ELF-1 (cell line): ENCODE measurements at places on chromosomes 1 and 21.

- no peak for DNase-seq
Measured at GRCh38 chr21:22277341-22277740, 1279.1 kb downstream of the NCAM2 start.

DNA sequence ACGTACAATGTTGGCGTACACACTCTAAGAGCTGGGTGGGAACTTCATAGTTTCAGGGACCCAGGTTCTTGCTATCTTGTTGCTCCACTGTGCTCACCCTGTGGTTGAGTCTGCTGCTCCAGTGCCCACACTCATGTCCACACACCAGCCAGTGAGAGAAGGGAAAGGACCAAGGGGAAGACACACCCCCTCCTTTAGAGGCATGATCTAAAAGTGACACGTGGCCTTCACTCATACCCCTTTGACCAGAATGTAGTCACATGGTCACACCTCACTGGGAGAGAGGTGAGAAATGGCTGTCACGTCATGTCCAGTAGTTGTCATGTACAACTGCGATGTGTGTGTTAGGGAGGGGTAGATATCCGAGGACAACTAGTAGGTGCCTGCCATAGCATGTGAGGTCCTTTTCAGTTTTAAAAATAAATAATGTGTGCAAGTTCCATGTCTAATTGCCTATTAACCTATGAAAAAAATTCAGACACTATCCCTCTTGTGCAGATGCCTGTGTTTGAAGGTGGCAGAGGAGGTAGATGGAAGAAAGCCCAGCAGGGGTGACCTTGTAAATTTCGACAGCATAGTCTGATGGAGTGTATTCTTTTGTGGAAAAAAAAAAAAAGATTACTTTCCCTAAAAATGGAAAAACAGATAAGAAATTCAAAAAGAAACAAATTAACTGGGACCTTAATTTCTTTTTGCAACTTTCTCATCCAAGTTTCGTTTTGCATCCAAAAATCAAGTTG is 149.6 kb downstream of the C1orf21 start:
- no peak for DNase-seq

- DNase-seq: no peak
Measured at GRCh38 chr1:230696722-230697437, 17.0 kb downstream of the AGT start.

- DNase-seq: no peak
Measured at GRCh38 chr1:149979972-149980540, 30.5 kb downstream of the OTUD7B start.

DNA sequence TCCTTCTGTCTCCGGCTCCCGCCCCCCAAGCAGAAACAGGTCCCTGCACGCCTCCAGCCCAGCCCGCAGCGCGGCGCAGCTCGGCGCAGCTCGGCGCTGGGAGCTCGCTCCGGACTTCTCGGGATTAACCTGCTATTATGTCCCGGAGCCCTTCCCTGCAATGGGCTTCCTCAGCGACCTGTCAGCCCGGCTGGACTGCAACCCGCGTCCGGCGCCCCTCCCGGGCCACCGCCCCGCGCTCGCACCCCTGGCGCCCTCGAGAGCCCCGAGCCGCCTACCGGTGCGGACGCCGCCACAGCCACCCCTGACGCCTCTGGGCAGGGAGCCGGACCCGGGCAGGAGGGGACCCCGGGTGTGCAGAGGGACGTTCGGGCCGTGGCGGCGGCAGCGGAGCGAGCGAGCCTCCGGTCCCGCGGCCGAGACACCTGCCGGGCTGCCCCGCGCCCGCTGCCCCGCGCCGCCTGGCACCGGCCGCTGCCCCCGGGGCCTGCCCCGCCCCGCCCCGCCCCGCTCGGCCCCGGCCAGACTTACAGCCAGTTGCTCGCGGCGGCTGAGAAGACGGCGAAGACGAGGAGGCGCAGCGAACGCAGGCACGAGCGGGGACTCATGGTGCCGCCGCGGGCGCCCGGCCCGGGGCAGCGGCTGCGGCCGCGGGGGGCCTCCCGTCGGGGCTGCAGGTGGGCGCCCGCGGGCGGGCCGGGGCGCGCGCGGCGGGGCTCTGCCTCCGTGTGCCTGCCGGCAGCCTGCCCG is 407 bp downstream of the WNT4 start:
- DNase-seq: peak; percentile 79

GRCh38 chr21:15722591-15723324 is 7.0 kb upstream of the USP25 start:
- DNase-seq: peak; percentile 81

- no peak for DNase-seq
Measured at GRCh38 chr1:13830170-13830569, 130.2 kb downstream of the PRDM2 start.

DNA sequence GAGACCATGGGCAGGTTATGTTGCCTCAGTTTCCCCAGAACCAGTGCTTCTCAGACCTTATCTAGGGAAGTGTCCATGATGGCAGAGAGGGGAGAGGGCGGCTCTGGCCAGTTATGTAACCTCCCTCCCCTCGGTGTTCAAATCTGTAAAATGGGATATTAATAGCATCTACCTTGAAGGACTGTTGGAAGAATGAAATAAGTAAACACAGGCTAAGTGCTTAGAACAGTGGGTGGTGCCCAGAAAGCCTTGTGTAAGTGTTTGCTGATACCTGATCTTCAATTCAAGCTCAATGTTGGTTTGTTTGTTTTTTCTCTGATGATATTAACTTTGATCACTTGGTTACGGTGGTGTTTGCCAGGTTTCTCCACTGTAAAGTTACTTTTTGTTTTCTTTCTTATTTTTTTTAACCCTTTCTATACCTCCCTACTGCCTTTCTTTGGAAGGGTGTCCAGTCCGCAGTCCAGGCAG is 34.9 kb downstream of the EPHA2 start:
- DNase-seq: no peak

DNA sequence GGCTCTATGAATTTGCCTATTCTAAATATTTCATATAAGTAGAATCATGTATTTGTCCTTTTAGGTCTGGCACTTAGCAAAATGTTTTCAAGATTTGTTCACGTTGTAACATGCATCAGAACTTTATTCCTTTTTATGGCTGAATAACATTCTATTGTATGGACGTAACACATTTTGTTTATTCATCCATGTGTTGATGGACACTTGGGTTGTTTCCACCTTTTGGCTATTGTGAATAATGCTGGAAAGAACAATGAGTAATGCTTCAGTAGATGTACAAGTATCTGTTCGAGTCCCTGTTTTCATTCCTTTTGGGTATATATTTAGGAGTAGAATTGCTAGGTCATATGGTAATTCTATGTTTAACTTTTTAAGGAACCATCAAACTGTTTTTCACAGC is 24.7 kb downstream of the SLC35A3 start:
- DNase-seq: no peak

GRCh38 chr1:183247931-183248330 is 61.9 kb downstream of the LAMC2 start:
- DNase-seq: no peak

GRCh38 chr1:229759037-229759435 is 133.0 kb downstream of the URB2 start:
- DNase-seq: no peak

GRCh38 chr1:192445839-192446489 is 129.2 kb downstream of the RGS21 start:
- no peak for DNase-seq

DNA sequence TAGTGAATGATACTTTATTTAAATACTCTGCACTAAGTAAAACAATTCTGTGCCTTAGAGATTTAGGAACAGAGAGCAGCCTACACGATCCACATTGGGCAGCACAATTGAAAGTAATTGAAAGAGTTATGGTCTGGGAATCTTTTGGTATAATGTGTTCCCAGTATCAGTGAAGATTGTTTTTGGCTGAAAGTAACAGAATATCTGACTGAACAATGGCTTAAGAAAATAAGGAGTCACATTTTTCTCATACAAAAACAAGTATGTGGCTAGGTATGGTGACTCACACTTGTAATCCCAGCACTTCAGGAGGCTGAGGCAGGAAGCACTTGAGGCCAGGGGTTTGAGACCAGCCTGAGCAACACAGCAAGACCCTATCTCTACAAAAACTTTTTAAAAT is 306.2 kb downstream of the NFIA start:
- no peak for DNase-seq

GRCh38 chr1:177355575-177355974 is 184.8 kb downstream of the BRINP2 start:
- DNase-seq: peak; percentile 18

- no peak for DNase-seq
Measured at GRCh38 chr1:44740179-44740617, 561 bp downstream of the KIF2C start.

DNA sequence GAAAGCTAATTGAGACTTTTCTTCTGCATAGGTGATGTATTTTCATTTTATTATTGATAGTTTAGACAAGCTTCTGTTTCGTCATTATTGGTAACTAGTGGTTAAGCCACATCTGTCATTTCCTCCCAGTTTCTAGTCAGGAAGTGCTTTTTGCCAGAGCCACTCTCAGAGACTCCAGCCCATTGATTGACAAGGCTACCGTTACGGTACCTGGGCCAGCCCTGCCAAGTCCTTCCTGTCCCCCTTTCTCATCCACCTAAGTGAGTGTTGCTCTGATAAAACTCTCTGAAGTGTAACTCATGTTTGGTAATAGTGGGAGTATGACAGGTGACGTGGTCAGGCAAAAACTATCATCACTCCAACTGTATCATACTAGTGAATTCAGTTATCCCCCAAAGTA is 29.6 kb upstream of the AGL start:
- no peak for DNase-seq

DNA sequence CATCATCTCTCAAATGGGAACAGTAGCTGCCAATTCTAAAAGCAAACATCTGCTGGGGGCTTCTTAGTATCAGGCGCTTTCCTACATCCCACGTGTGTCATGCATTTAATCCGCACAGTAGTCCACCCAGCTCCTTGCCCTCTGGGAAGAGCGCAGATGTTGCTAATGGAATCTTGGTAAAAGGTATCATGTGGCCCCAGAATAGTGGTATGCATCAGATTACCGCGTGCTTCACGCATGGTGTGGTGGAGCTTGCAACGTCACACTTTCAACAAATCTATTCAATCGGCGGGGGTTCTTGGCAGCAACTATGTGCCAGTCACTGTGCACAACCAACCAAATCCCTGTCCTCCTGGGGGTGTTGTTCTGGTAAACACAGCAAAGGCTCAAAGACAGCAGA is 141.0 kb downstream of the HIVEP3 start:
- no peak for DNase-seq

DNA sequence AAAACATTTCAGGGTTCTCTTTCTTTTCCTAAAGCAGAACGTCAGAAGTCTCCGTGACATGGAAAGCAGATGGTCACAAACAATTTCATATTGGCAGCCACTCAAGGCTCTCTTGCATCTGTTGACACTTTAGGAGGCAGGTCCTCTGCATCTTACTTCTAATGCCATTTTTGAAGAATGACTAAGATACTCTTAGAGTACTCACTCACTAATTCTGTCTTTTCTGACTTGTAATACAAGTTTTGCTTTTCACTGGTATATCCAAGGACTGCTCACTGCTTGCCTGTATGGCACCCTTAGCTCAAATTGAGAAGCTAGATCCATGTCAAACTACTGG is 68.3 kb downstream of the PRRX1 start:
- DNase-seq: no peak

DNA sequence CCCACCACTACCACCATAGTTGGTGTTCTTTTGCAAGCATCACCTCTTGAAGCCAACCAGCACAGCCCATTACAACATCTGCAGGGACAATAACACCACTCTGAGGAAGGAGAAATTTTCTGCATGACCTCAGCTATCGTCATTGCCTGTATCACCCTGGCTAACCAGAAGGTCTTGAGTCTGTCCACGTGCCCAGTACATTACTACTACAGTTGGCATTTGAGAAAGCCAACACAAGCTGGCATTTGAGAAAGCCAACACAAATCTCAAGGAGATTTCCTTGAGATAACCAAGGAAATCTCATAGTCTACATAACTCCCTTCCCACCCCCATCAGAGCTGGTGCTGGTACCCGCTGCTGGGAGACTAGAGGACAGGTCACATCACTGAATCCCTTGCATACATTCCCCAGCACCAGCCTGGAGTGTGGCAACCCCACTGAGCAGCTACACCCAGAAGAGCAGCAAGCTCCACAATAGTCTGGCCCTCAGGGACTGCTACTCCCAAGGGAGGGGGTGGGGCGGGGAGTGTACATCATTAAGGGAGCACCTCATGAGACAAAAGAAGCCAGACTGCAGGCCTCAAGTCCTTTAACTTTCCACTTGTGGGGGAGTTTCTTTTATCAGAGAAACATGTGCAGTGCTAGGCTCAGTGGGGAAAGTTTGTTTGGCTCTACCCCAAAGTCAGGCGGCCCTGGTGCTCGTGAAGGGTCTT is 46.0 kb upstream of the GUCA2A start:
- DNase-seq: no peak

GRCh38 chr1:167716000-167716271 is 5.8 kb upstream of the MPZL1 start:
- no peak for DNase-seq

GRCh38 chr1:25743164-25744139 is 56.5 kb upstream of the SELENON start:
- DNase-seq: no peak

- DNase-seq: no peak
Measured at GRCh38 chr1:182569939-182570610, 19.0 kb downstream of the RNASEL start.

- no peak for DNase-seq
Measured at GRCh38 chr21:35900539-35900938, 159.8 kb downstream of the SETD4 start.

- DNase-seq: no peak
Measured at GRCh38 chr1:45385302-45385701, 45.1 kb upstream of the MUTYH start.

DNA sequence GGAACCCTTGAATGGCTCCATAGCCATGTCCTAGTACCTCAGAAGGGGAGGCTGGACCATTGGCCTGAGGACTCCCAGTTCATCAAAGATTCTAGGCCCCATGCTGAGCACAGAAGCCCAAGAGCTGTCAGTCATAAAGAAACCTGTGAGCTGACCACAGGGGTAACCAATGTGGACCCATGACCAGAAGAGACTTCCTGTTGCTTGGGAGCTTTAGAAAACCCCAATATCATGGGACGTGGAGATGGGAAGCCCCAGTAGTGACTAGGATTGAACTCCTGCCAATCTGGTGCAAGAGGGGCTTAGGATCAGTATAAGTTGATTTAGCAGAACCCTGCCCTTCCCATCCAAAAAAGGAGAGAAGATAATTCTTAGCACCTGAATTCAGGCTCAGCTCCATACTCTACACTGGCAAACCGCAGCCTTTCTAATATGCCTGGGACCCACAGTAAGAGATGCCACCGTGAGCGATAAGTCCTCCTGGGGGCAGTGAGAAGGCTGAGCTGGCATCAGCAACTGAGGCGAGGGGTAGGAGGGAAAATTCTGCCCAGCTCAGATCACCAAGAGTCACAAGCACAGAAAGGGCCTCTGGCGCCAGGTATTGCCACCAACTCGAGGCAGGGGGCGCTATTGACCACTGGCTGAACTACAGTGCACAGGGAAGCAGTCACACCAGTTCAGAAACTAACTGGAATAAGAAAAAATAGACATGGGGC is 108.9 kb downstream of the CAPN8 start:
- DNase-seq: peak; percentile 71
